Fibroblast of skin of left biceps (primary cell): ENCODE measurements at places on chromosomes 4 and X.

DNA sequence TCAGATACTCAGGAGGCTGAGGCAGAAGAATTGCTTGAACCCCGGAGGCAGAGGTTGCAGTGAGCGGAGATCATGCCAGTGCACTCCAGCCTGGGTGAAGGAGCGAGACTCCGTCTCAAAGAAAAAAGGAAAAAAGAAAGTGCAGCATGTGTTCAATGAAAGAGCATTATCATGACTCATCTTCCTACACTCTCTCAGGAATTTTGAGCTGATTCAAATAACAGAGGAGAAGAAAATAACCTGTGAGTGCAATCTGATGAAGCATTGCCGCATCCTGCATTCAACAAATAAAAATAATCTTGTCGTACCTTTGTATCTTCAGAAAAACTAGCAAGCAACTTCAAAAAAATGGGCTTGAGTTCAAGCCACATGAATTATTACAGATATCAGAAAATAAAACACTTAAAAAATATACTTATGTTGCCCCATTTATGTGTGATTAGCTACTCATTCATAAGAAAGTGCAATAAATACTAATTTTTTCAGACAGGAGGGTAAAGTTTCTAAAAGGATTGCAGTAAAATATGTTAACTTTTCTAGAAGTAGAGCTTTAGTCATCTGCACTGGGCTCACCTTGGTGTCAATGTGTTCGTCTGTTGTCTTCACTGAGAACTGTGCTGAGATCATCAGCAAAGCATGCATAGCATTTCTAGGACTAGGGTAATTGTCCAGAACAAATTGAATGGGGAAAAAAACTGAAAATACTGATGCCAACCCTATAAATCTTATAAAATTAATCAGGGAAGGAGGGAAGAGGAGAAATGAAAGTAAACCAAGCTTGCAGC lies 90.4 kb upstream of the VCX3B start:
- no peak for DNase-seq

DNA sequence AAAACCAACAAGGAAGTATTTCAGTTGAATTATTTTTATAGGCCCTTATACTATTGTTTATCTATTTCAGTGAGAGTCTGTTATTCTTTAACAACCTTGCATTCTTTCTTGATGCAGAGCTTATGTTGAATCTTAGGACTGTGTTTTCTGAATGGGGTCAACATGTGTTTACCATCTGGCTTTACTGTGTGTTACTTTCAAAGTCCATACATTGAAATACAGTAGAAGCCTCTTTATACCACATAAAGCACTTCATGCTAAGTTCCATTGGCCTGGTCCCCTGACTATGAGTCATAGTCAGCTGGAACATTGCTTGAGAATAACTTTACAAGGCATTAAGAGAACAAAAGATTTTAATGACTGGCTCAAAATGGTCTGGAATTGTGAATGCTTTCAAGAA lies 152.6 kb downstream of the GASK1B start:
- peak; percentile 91 for DNase-seq

DNA sequence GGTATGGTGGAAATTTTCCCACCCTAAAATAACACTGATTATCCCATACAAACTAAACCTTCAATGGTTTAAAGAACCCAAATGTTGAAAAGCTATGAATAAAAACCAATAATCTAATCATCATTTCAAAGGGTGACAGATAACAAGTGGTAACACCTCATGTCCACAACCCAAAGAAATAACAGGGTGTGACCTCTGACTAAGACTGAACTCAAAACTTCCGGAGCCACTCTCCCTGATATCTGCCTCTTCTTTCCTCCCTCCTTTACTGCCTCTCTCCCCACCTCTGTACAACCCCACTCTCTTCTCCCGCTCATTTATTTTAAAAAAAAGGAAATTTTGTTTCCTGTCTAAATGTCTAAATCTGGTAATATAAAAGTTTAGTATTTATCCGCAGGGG lies 11.5 kb downstream of the FBXW7 start:
- no peak for DNase-seq

DNA sequence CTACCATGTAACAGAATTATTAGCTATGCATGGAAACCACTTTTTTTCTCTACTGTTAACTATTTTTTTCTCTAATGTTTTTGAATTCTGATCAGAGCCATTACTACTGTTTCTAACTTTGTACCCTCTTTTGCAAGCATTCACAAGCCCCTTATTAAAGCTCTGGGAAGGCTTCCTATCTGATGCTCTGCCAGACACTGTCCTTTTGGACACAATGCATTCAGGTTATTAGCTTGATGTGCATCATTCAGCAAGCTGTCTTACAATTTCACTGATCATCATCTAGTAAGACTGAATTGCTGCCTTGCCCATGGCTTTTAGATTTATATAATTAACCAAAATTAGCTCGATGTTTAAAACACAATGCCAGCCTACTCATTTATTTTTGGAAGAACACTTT lies 155.1 kb downstream of the NR3C2 start:
- DNase-seq, result no peak

- peak; percentile 35 for DNase-seq
These were observed 121.8 kb upstream of the TMEM47 start for GRCh38 chrX:34778916-34779315.

DNA sequence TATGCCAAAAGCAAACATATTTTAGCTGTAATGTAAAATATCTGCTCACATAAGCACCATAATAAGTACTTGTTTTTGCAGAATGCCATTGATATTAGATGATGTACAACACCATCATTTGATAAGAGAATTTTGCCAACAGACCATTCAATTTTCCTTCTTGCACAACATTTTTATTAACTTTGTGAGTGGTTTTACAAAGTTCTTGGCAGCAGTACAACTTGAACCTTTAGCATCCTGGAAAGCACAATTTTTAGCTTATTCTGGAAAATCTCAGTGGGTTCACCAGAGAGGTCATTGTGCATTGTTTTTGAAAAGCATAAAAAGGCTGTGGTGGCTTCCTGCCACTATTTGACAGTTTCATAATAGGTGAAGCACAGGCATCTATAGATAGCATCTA lies 26.4 kb upstream of the REPS2 start:
- no peak for DNase-seq

DNA sequence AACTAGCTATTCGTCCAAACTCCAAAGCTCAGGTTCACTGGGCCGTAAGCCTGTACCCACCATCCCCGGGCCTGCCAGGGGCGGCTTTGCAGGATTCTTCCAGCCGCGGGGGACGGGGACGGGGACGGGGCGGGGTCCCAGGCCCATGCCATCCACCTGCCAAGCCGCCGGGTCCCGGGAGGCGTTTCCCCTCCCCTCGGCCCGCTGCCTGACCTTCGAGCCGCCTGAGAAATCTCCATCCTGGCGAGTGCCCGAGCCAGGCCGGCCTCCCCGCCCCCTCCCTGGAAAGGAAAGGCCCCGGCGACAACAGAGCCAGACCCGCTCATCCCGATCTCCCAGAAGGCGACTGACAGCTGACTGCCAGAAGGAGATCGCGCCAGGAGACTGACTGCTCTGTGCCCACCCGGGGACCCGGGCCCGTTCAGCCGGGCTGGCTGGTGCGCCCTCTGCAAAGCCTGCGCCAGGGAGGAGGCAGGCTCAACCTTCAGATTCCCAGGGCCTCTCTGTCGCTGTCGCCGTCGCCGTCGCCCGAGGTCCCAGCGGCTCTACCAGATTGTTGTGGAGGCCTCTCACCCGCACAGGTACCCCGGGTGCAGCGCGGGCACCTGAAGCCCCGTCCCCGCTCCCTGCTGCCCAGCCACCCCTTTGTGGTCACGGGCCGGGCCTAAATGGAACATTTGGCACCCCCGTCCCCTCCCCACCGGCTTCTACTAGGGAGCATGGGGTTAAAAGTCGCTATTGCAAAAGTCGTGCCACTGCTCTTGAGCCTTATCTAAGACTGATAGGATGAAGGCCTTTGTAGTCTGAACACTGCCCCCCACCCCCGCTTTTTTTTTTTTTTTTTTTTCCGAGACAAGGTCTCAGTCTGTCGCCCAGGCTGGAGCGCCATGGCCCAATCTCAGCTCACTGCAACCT lies at the start of gene RGN:
Gene RGN, plus strand, starts transcription at position 315 of the 915 bp plus-strand sequence. CDS start 2,702 bp downstream, outside the sequence.
- no peak for DNase-seq

DNA sequence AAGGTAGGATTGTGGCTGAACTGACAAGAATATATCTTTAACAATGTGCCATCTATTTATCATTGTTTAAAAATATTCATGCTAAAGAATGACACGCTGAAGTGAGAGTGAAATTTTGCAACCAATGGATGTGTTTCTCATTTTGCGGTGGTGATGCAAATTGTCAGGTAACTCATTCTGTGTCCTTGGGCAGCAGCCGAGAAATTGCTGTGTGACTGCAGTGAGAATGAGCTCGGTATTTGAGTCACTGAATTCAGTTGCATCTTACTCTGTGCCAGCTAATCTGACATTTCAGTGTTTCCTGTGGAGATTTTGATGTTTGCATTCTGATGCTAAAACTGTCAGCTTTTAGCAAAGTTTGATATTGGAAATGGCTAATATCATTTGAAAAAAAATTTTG lies 28.1 kb downstream of the MCUB start:
- DNase-seq, result no peak

- DNase-seq, result no peak
These were observed 21.8 kb upstream of the JAKMIP1 start for GRCh38 chr4:6221851-6222760.

GRCh38 chrX:112774651-112775293 lies 65.9 kb downstream of the AMOT start:
- no peak for DNase-seq

- DNase-seq, result no peak
These were observed 1720.2 kb downstream of the PCDH7 start for GRCh38 chr4:32440391-32440790.

- DNase-seq, result peak; percentile 58
These were observed 213.8 kb upstream of the FGF13 start for GRCh38 chrX:138925330-138925729.

DNA sequence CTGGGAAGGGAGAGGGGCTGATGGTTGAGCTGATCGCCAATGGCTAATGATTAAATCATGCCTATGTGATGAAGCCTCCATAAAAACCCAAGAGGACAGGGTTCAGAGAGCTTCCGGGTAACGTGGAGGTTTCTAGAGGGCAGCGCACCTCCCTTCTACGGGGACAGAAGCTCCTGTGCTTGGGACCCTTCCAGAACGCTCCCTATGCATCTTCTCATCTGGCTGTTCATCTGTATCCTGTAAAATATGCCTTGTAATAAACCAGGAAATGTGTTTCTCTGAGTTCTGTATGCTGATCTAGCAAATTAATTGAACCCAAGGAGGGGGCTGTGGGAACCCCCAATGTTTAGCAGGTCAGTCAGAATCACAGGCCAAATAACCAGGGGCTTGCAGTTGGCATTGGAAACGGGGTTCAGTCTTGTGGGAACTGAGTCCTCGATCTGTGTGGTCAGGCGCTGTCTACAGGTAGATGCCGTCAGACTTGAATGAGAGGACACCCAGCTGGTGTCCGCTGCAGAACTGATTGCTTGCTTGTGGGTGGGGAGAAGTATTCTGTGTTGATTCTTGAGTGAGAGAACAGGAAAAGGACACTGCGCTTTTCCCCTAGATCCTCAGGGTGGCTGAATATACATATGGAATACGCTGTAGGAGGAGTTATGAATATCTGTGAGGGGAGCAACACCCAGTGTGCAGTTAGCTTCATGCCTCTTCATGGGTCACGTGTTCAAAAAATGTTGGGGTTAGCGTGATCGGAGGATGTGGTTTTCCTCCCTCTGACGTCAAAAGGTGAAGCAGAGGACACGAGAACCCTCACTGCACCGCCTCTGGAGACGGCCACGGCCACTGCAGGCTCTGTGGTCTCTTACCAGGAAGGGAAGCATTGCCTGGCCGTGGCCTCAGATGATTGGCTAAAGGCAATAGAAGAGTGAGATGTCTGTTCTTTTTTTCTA lies 29.2 kb downstream of the HTT-AS start:
- no peak for DNase-seq

- DNase-seq, result no peak
These were observed 41.0 kb upstream of the GATB start for GRCh38 chr4:151801547-151802516.

GRCh38 chr4:87053802-87054767 lies 119.3 kb downstream of the AFF1 start:
- no peak for DNase-seq

- DNase-seq, result peak; percentile 65
These were observed 107.6 kb upstream of the CBR4 start for GRCh38 chr4:169117591-169118081.

GRCh38 chr4:52991472-52991871 lies 129.4 kb downstream of the RASL11B start:
- DNase-seq, result no peak

GRCh38 chr4:6668391-6668790 lies 25.3 kb upstream of the S100P start:
- no peak for DNase-seq

- DNase-seq, result peak; percentile 24
These were observed 14.9 kb downstream of the RPGR start for GRCh38 chrX:38312436-38312835.

GRCh38 chr4:42149004-42149403 lies 3.5 kb downstream of the BEND4 start:
- no peak for DNase-seq

DNA sequence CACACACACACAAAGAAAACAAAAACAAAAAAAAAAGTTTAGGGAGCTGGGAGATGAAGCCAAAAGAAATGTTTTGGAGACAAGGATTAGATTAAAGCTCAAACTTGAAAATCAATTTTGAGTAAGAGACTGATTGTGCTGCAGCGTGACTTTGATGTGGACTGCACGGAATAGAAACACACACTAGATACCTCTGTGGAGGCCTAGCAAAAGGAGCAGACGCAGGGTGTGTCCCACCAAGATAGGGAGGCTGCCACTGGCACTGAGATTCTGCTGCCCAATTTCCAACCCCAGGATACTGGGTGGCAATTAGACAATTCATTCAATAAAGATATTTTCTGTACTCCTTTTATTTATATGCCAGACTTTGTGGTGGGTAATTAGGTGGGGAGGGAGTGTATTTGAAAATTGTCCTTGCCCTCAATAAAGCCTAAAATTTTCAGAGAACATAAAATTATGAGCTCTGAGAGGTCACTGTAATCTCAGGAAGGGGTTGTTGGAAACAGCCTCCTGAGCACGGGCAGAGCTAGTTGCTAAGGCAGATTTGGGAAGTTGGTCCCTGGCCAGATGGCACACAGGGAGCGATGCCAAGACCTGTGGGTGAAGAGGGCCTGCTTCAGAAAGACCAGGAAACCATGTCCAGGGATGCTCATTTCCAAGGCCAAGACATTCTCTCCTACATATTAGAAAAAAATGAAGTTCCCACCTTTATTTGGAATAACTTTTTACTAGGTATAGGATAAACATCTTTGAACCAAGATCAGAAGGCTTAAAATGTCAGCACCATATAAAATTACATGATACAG lies 1.9 kb upstream of the PPP3CA start:
- no peak for DNase-seq

GRCh38 chr4:52112411-52112810 lies 61.3 kb downstream of the SPATA18 start:
- DNase-seq, result no peak

DNA sequence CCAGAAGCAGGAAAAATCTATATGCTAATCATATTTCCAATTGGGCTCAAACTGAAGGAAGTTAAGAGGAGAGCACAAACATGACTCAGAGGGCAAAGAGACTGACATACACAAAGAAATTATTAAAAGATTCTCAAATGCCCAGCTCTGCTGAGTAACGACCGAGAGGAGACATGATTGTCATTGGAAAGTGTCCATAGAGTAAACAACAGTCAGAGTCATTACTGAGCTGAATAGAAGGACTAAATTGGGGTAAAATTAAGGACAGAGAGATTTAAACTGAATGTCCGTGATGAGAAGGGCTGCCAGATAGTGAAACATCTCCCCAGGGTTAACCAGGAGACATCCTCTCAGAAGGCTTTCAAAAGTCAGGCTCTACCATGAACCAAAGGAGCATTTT lies 111.2 kb upstream of the GALNT7 start:
- no peak for DNase-seq

- DNase-seq, result no peak
These were observed 5.3 kb downstream of the OCRL start for GRCh38 chrX:129545408-129545807.

GRCh38 chr4:95180531-95181242 lies 368.1 kb downstream of the UNC5C start:
- no peak for DNase-seq
